Left ventricle myocardium inferior (tissue), 1 donor: ENCODE measurements at places on chromosomes 6 and 20. TPM values are rescaled to one million over a fixed set of nuclear protein-coding genes. Genes with fewer than 3 reads are reported as not detected.

STK35 gene
- total RNA-seq: 13.9 TPM

ABCF1 gene
- total RNA-seq: 38.8 TPM

GRCh38 chr20:36117638-36118037, 36.9 kb upstream of the EPB41L1 start:
- DNase-seq: peak; percentile 43

DNA sequence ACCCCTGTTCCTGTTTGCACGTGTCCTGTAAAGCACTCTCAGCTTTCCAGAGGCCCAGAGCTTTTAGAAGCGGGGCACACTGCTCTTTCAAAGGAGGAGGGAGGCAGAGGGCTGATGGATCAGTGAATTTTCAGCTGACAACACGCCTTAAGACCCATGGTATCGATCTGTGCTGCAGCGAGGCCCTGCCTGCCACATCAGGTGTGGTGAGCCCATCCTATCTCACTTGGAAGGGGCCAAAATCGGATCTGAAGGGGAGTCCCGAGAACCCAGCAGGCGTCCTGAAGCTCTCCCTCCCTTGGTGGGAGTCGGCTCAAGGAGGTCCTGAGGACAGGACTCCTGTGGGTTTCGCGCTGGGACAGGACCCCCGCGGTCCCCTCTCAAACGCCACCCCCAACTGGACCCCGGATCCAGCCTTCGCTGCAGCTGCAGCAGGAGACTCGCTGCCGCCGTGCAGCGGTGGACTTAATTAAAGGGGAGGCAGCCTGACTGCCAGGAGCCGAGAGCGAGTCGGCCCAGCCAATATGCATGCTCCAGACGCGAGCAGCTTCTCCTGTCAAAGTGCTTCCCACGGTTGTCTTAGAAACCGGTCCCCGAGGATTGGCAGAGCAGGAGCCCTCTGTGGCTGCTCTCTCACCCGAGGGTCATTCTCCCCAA, 580.0 kb upstream of the ZNF337 start:
- DNase-seq: no peak

NKX2-4 gene
- total RNA-seq: not detected

GRCh38 chr6:32974541-32975308, 6.3 kb downstream of the BRD2 start:
- DNase-seq: no peak

SLA2 gene
- 0.19 TPM for total RNA-seq

C20orf141 gene
- not detected for total RNA-seq

CSNK2A1 gene
- total RNA-seq: 122 TPM

GRCh38 chr6:166435574-166435973, 52.8 kb upstream of the MPC1 start:
- DNase-seq: peak; percentile 43

GRCh38 chr20:48803176-48804053, 24.4 kb downstream of the PREX1 start:
- DNase-seq: no peak

GRCh38 chr6:108896111-108896661, 48.0 kb downstream of the ARMC2 start:
- no peak for DNase-seq

- no peak for DNase-seq
These were observed 162.4 kb upstream of the AGPAT4 start for GRCh38 chr6:161436106-161436876.

SCRT2 gene
- total RNA-seq: not detected

DNA sequence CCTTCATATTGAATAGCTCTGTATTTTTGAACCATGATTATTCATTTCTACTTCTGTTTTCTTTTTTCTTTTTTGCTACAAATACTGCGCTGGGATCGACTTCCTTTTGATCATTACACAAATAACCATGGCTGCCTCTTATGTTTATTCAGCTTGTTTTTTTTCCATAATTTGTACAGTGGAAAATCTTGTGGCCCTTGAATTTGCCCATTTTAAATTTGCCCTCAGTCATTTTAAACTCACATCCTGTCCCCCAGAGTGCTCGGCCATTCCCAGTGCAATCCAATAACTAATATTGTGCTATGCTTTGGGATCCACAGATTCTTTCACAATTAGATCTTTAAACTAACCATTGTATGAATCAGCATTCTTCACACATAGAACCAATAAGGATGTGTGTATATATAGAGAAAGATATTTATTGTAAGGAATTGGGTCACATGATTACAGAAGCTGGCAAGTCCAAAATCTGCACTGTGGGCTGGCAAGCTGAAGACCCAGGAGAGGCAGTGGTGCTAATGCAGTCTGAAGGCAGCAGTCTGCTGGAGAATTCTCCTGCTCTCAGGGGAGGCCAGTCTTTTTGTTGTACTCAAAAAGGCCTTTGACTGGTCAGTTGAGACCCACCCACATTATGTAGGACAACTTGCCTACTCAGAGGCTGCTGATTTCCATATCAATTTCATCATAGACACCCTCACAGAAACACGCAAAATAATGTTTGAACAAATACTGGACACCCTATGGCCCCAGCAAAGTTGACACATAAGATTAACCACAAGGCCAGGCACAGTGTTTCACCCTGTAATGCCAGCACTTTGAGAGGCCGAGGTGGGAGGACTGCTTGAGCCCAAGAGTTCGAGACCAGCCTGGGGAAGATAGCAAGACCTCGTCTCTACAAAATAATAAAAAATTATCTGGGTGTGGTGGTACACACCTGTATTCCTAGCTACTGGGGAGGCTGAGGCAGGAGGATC, 147.1 kb downstream of the MTHFD1L start:
- DNase-seq: no peak

COL10A1 gene
- 0.05 TPM for total RNA-seq

GRCh38 chr20:10951904-10952303, 278.1 kb upstream of the JAG1 start:
- DNase-seq: no peak

DNA sequence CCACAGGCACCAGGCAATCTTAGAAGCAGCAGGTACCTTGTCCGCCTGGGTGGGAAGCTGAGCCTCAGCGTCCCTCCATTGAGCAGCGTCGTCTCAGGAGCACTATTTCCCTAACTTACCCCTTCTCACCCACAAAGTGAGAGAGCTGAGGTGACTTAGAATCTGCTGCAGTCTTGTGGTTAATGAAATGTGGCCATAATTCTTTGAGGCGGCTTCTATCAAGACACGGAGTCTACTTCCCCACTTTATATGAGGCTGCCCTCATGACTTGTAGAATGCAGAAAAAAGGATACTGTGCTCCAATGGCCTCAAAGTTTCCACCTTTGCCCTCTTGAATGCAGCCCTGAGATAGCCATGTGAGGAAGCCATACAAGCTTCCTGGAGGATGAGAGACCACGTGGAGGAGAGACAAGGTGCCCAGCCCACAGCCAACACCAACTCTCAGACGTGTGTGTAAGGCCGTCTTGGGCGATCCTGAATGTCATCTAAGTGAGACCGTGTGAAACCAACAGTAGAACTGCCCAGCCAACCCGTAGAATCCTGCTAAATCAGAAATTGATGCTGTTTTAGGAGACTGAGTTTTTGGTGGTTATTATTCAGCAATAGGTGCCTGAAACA, 9.1 kb upstream of the TAGAP start:
- no peak for DNase-seq

DNA sequence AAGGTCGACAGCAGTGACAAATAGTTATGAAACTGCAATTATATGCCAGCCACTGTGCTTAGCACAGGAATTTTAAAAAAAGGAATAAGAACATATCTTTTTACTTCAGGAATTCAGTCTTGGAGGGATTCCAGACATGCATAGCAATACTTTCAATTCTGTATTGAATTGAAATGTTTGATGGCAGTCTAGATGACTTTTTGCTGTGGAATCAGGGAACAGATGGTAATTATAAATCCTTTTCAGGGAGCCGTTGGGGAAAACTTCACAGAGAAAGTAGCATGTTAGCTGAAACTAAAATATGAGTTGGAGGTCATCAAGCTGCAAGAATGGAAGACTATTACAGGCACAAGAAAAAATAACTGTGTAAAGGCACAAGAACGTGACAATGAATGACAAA, 74.8 kb downstream of the IMPG1 start:
- DNase-seq: no peak

DNA sequence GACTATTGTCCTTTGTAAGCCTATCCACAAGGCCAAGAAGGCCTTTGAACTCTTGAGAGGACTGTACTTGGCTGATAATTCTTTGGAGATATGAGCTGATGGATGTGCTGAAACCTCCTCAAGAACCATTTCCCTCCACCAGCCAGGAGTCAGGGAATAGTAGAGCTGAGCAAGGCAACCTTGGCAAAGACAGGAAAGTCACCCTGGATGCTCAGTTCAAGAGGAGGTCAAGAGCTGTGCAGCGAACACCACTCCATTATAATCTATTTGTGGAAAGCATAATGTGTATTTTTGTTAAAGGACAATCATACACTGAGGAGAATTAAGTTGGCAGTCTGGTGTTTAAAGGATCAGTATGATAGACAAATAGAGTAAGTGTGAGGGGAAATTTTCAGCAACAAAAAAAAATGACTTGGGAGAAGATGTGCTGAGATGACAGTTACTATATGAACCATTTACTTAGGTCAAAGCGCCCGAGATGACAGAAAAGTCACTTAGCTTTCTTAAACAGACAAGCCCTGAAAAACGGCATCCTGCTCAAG, 177.2 kb upstream of the COL21A1 start:
- DNase-seq: no peak

- DNase-seq: no peak
These were observed 774.5 kb downstream of the EYS start for GRCh38 chr6:64932486-64932885.

GRIK2 gene
- total RNA-seq: 11.3 TPM

BMP6 gene
- total RNA-seq: 5.2 TPM

GRCh38 chr6:161261325-161261724, 12.5 kb downstream of the AGPAT4 start:
- DNase-seq: no peak
